ENCODE measurements at places on chromosomes 1 and 21.

GRCh38 chr21:35002879-35003722 lies 46.0 kb downstream of the RUNX1 start:
- no peak for DNase-seq

DNA sequence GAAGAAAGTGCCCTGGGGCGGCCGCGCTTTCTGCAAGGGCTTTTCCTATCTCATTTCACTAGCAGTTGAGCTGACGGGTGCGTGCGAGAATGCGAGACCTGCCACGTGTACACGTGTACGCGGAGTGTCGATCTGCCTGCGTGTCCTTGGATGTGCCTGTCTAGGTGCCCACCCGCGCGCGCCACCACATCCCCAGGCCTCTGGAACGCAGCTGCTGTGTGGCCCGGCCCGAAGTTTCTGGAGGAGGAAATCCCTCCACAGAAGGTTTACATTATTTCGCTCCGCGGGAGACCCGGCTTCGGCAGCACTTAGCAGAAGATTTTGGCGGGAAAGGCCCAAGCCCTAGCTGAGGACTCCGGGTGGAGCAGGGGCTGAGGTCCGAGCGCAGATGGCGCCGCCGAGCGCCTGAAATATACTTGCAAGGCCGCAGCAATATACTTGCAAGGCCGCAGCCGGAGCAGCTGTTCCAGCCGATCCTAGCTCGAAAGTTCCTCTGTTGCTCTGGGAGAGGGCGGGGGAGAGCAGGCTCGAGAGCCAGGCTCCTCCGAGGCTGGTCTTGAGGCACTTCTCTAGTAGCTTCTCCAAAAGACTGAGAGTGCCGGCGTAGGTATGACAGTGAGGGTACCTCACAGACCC lies 3.9 kb downstream of the TBX15 start:
- DNase-seq, result no peak

GRCh38 chr1:30342535-30343141 lies 380.7 kb downstream of the MATN1 start:
- no peak for DNase-seq

DNA sequence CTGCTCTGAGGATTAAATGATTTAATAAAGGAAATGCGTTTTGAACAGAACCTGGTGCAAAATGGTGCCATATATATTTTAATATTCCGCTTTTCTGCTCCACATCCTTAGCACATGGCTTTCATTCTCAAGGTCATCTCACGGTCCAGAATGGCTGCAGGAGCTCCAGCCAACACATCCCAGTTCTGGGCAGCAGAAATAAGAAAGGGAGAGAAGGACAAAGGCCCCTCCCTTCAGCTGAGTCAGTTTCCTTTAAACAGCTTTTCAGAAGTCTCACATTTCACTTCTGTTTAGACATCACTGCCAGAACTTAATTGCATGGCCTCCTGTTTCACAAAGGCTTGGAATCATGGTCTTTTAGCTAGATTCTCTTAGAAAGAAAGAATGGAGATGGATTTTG lies 75.2 kb upstream of the LRRN2 start:
- DNase-seq, result no peak

DNA sequence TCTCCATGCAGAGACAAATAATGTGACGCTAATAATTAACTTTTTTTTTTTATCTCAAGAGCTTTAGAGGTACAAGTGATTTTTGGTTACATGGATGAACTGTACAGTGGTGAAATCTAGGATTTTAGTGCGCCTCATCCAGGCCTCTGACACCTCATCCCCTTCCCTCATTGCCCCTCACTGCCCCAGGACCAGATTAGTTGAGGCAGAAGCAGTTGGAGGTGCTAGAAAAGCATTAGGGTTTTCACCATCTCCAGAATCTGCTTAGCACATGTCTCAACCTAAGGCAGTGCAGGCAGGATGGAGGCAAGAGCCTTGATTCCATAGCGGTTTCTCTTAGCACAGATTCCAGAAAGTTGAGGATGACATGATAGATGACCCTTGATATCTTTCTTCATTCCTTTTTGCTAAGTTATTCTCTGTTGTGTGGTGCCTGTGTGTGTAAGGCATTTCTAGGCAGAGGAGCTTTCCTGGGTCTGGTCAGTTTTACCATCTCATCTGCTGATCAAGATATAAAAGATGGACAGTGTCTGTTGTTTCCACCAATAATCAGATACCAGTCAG lies 16.3 kb upstream of the IL10 start:
- DNase-seq, result peak; percentile 20

DNA sequence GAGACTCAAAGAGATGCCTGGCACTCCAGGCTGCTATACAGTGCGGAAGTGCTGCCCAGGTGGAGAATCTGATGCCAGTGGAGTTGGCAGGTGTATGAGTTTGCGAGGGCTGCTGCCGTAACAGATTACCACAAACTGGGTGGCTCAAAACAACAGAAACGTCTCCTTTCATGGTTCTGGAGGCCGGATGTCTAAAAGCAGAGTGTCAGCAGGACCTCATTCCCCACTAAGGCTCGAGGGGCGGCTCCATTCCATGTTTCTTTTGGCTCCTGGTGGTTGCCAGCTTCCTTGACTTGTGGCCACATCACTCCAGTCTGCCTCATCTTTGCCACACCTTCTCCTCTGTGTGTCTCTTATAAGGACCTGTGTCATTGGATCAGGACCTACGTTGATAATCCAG lies 10.0 kb downstream of the RCSD1 start:
- no peak for DNase-seq

GRCh38 chr1:36857754-36858153 lies 176.6 kb downstream of the GRIK3 start:
- DNase-seq, result no peak

DNA sequence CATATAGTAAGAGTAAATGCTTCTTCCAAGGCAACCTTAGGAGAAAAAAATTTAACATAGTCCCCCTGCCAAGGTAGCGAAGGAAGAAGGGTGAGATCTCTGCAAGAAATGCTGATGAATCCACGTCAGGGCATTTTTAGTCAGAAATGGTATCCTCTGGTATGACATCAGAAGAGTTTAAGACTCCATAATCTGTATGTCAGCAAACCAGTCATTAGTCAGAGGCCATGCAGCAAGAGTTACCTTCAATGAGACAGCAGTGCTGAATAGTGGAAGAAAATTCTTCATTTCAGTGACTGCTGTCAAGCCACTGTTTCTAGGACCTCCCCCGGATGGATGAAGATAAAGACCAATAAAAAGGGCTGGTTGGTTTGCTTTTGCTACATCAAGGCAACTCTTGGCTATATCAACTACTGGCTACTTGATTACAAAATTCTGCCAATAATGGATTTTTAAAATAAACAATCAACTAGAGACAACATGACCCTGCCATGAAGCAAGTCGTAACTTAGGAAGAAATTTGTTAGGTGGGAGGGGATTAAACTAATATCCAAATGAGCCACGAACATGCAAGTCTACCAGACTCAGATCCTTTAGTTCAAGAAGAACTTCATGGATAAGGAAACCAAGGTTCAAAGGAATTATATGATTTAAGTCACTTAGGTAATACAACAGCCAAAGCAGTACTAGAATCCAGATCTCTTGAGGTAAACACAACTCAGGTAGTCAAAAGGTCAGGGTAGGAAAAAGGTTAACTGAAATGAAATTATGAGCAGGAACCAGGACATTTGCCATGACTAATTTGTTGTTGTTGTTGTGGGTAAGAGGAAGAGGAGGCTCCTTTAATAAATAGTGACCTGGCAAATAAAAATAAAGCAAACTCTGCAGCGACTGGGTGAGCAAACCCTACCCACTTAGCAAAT lies 25.6 kb upstream of the GUCA2A start:
- no peak for DNase-seq

DNA sequence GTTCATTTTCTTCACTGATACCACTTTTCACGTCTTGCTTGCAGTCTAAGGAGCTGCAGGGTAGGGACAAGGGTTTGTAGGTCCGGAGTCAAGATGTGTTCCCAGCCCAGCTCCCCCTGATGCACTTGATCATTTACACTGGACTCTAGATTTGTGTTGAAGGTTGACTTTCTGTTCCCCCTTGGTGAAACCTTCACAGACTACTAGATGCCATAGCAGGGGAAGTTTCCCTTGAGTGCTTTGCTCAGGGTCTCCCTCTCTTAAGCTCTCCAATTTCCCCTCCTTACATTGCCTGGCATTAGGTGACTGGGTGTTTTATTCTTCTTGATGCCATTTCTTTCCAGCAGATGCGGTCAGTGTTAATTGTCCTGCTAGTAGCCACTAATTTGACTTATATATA lies 8.0 kb upstream of the RAB3GAP2 start:
- no peak for DNase-seq

GRCh38 chr1:32892368-32893197 lies 6.3 kb downstream of the HPCA start:
- peak; percentile 78 for DNase-seq

- no peak for DNase-seq
These were observed 103.1 kb downstream of the LHX8 start for GRCh38 chr1:75237316-75237715.

- no peak for DNase-seq
These were observed 221.4 kb downstream of the HLX start for GRCh38 chr1:221100611-221101010.

DNA sequence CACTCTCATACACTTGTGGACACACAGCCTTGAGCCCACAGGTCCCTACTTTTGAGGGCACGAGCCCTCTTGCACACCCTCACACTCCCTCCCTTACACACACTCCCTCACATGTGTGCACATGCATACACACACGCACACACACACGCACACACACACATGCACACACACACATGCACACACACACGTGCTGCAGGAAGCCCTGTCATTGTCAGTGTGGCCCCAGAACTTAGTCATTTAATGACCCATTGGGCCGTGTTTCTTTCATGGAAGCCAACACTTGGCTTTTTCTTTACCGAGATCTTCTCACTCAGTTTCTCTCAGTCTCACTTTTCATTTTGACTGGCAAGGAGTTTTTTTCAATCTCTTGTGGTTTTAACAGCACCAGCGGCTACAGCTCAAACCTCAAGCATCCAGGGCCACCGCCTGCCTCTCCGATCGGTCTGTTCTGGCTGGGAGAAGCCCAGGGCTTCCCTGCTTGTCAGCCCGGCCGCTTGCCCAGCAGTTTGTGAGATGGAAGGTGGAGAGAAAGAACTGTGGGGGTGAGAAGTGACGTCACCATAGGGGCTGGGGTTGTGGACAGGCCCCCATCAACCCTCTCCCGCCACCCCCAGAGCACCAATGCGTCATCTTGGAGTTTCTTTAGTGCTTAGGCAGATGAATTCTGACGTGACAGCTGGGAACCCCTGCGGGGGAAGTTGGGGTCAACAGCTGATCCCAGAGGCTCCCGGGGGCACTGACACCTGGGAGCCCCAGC lies 15.8 kb upstream of the TNFRSF8 start:
- DNase-seq, result peak; percentile 80

GRCh38 chr1:171372418-171373084 lies 58.6 kb downstream of the FMO4 start:
- DNase-seq, result no peak

DNA sequence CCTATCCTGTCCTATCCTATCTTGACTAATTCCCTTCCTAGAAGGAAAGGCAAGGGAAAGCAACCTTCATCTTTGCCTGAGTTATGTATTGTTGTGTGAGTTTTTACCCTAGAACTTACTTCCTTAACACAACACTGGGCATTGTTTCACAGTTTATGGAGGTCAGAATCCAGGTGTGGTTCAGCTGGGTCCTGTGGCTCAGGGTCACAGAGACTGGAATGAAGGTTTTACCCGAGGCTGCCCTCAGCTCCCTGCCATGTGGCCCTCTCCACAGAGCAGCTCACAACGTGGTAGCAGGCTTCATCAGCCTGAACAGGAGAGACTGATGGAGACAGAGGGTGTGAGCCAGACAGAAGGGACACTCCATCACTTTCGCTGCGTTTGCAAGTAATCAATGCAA lies 140.5 kb downstream of the FCRL5 start:
- DNase-seq, result no peak

- DNase-seq, result no peak
These were observed 1.9 kb downstream of the CD48 start for GRCh38 chr1:160709715-160710114.

DNA sequence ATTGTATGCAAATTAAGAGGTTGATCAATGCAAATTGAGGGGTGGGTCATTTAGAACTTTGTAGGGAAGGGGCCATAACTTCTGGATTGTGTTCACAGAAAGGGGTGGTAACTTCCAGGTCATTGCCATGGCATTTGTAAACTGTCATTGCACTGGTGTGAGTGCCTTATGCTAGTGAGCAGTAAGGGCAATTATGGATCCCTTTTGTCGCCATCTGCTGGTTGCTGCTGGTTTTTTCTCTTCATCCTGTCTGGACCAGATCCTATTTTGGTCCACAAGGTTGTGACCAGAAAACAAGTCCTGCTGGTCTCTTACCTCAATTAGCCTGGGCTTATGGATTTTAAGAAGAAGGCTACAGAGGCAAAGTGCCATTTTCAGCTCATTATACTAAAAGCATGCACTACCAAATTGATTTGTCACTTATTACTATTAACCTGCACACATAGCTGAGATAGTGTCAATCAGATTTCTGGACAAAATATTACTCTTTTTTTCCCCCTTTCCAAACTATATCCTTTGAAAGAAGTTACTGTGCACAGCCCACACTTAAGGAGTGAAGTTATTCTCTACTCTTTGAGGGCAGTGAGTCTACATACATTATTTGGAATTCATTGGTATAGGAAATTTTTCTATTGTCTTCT lies 196.2 kb downstream of the ZC3H11B start:
- DNase-seq, result peak; percentile 83

DNA sequence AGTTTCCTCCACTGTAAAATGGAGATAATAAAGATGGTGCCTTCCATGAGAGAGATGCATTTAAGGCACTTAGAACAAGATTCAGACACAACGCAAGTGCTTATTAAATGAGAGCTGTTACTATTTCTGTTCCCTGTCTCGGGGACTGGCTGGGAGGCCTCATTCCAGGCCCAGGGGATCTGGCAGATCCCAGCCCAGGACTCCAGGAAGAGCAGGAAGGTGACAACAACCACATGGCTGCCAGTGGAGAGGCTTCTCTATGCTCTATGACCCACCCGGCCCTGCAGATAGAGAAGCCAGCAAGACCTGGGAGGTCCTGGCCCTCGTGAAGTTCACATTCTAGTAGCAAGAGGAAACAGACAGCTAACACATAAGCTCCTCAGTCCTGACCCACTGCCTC lies 175.5 kb downstream of the ACTL8 start:
- DNase-seq, result no peak

- no peak for DNase-seq
These were observed 6.9 kb upstream of the ANGPTL3 start for GRCh38 chr1:62590255-62590969.

DNA sequence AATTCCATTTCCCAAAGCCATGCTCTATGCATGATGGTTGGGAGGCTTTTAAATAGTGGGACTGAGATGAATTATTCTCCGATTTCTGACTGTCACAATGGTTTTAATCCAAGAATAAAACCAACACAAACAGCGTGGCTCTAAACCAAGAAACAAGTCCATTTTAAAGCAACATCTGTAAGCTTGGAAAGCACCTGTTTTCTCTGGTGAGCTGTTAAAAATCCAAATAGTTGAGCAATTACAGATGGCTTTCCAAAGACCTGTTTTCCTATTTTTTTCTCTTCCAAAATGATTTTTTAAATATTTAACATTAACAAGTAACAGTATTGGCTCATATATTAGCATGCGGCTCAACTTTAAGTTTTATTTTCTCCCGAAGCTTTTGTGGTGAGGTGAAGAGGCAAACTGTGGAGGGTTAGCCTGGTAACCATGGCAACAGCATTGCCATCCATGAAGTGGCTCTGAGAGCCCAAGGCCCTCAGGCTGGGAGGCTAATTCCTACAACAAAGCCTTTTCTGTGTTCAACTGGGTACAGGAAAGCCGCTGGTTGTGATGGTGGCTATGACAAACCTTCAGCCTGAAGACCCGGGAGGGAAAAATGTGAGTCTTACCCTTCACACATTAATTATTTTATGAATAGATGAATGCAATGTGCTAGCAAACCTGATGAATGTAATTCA lies 56.7 kb upstream of the B3GALT5 start:
- no peak for DNase-seq

Data from stimulated activated CD8-positive, alpha-beta memory T cell treated with anti-CD3 and anti-CD28 coated beads, Interleukin-4, amount 100 ng/mL, for 48 hours (primary cell).